ENCODE measurements at places on chromosomes 12 and 14.

DNA sequence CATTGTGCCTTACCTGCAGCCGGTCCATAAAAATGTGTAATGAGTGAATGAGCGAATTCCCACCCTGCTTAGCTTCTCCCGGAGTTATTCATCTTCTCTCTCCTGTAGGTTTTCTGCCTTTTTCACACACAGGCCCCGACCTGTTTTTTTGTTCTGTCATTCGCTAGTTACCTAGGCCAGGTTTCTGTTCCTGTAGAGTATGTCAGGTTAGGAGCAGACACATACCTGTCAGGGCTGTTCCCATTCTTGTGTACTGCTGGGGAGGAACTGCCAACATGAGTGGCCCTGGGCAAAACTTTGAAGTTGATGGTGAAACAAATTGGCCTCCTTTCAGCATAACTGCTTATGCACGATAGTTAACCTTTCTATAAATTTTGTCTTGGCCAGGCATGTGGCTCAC, 140.1 kb downstream of the SYNE2 start:
- no peak for DNase-seq

GRCh38 chr14:86796221-86797074, 1196.5 kb downstream of the GALC start:
- no peak for DNase-seq

- peak; percentile 25 for DNase-seq
Measured at GRCh38 chr14:95098984-95099599, 58.2 kb downstream of the DICER1 start.

- DNase-seq = no peak
Measured at GRCh38 chr14:33120966-33121365, 182.3 kb downstream of the NPAS3 start.

- no peak for DNase-seq
Measured at GRCh38 chr14:100785626-100786025, 40.3 kb upstream of the MEG3 start.

- DNase-seq = no peak
Measured at GRCh38 chr12:33945438-33945784, 76.9 kb upstream of the ALG10 start.

DNA sequence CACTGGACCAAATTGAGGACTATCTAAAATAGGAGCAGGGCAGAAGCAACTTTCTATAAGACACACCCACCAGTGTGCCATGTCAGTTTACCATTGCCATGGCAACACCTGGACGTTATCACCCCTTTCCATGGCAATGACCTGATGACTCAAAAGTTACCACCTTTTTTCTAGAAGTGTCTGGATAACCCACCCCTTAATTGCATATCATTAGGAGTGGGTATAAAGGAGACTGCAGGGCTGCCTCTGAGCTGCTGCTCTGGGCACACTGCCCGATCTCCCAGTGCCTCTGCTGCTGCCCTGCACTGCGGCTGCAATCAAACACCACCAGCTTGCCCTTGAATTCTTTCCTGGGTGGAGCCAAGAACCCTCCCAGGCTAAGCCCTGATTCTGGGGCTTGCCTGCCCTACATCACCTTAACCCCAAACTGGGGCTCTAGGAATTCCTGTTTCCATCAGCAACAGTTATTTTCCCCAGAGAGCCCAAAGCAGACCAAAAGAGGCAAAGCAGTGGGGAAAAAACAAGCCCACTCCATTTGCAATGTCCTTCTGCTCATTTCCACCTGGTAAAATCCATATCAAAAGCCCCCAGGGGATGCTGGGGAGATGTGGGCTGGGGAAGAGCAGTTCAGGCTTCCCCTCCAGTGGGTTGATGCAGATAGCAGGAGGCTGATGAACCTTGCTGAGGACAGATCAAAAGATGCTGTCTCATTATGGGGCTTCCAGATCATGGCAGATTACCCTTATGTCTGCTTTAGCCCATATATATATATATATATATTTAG, 129.5 kb upstream of the NCOR2 start:
- no peak for DNase-seq

- no peak for DNase-seq
Measured at GRCh38 chr14:98175436-98175835, 1096.6 kb downstream of the BCL11B start.

GRCh38 chr12:82688035-82688501, 1.4 kb downstream of the TMTC2 start:
- no peak for DNase-seq

- no peak for DNase-seq
Measured at GRCh38 chr12:82896979-82897378, 210.3 kb downstream of the TMTC2 start.

GRCh38 chr14:56874375-56874774, 64.1 kb upstream of the OTX2 start:
- no peak for DNase-seq

GRCh38 chr12:103279444-103279843, 216.3 kb downstream of the C12orf42 start:
- no peak for DNase-seq

GRCh38 chr12:132597333-132598316, 12.8 kb downstream of the LRCOL1 start:
- DNase-seq = no peak

DNA sequence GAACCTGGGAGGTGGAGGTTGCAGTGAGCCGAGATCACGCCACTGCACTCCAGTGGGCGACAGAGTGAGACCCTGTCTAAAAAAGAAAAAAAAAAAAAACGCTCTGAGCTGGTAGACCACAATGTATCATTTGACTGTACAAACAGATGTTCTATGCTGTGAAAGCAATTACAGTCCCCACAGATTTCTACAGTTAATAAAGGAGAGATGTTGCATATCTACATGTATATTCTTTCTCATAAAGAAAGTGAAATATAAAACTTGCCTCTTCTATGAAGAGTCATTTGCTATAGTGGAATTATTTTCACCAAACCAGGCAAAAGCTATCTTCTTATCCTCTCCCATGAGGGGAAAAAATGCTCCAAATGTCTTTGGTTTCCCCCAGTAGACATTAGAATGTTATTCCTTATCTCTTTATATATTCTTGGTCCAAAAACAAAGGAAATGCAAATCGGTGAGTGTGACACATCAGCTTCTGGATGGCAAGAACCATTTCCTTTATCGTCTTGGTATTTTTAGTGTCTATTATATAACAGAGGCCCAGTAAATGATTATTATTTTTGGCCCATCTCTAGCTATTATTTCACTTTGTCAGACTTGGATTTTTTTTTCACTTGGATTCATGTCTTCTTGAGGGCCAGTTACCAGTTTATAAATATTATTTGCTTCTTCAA, 230.4 kb downstream of the SSPN start:
- DNase-seq = no peak

DNA sequence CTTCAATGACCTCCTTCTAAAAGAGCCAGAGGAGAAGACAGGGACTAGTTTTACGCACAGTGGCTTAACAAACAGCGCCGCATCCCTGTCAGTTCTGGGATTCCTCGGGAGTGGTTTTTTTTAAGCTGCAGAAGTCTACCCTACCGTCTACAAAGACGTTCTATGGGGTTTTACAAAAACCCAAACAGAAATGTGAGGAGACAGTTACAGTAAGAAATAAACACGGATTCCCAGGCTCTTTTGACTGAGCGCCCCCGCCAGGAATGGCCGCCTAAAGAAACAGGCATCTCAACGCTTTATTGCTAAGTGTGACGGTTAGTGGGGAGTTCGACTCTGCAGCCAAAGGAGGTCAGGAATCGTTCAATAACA, 484 bp downstream of the ALKBH1 start:
- peak; percentile 13 for DNase-seq

- no peak for DNase-seq
Measured at GRCh38 chr12:6340032-6340638, 1.7 kb downstream of the TNFRSF1A start.

DNA sequence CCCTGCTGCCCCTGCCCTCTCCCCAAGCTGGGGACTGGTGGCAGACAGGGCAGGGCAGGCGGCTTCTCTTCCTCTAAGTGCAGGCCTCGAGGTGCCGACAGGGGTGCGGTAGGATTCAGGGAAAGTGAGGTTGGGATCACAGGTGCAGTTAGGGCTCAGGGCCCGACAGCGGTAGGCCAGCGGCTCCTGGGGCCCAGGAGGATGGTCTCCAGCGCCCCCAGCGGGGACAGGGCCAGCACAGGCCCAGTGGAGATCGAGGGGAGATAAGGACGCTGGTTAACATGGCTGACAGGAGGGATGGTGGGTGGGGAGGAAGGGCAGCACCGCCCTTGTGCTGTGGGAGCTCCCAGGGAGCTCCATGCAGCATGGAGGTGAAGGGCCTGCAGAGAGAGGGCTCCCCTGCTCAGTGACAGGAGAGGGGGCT, 935 bp upstream of the CRIP1 start:
- no peak for DNase-seq

Data from AG09309 (cell line).